ENCODE measurements at places on chromosomes 7 and 10.

DNA sequence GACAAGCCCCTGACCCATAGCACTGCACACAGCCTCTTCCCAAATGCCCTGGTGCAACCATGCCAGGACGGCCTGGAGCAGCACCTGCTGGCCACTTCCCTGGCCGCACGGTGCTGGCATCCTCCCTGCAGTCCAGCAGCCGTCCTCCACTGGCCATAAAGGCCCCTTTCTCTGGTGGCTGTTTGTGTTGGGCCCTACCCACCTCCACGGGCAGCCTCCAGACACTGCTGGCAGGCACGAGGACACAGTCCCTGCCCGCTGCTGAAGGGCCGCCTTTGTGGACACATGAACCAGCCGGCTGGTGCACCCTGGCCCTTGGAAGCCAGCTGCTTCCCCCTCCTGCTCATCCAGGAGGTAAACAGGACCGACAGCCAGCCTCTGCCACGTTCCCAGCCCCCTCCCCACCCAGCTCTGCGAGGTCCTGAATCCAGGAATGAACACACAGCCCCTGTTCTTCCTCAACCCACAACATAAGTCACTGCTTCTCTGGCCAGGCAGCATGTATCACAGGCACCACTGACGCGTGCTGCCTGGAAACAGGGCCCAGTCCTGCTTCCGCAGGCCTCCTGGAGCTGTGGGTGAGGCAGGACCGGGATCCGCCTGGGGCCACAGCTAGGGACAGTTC is 43.8 kb downstream of the SPOCK2 start:
- peak; percentile 91 for DNase-seq

DNA sequence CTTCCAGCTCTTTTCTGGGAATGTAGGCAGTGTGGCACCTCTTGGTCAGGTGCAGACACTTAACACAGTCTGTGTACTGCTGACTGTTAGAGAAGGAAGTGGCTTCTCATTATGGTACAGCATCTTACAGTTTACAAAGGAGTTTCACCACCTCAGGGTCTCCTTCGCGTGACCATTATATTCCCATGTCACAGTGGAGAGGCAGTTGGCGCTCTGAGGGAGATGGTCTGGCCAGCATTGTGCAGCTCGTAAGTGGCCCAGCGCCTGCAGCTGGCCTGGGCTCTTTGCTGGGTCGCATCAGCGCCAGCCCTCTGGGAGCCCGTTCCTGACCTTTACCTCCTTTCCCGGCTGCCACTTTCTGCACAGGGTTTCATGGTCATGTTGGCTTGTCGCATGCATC is 15.4 kb downstream of the TSPAN15 start:
- peak; percentile 43 for DNase-seq

GRCh38 chr7:134022286-134022911 is 104.7 kb upstream of the LRGUK start:
- no peak for DNase-seq

DNA sequence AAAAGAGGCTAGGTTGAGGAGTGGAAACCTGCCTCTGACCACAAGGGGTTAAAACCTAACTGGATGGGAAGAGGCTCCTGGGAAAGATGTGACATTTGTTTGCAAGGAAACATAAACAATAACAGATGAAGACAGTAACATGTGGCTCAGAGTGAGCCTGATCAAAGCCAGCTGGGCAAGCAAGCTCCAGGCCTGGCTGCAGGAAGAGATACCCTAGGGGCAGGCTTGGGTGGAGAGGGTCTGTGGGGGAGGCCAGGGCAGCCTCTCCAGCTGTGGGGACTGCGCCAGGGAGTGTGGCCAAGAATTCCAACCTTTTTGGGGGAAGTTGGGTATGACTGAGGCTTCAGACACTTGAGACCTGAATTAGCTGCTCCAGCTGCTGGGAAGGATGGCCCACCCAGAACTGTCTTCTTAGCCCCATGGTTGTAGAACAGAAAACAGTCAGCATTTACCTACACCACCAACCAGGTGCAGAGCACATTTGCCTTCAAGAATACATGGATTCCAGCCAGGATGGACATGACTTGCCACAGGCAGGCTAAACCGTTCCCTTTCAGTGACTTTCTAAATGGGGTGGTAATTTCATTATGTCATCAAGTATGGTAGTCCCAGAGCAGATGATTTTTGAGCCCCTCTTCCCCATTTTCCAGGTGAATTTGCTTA is 10.4 kb upstream of the FAM170B start:
- no peak for DNase-seq

GRCh38 chr10:96637709-96638108 is 50.9 kb upstream of the TM9SF3 start:
- DNase-seq = no peak

- no peak for DNase-seq
Measured at GRCh38 chr10:11626071-11626470, 14.6 kb upstream of the USP6NL start.

- DNase-seq = no peak
Measured at GRCh38 chr7:83546586-83546985, 102.4 kb downstream of the SEMA3E start.

- DNase-seq = peak; percentile 62
Measured at GRCh38 chr10:78960316-78960800, 108.4 kb upstream of the ZMIZ1 start.

GRCh38 chr7:155467846-155468784 is 10.2 kb downstream of the EN2 start:
- DNase-seq = no peak

GRCh38 chr7:158541346-158542010 is 46.1 kb downstream of the PTPRN2 start:
- DNase-seq = peak; percentile 36

- no peak for DNase-seq
Measured at GRCh38 chr10:12287772-12288171, 61.6 kb upstream of the CAMK1D start.

GRCh38 chr10:119595134-119595675 is 1.6 kb downstream of the TIAL1 start:
- no peak for DNase-seq

DNA sequence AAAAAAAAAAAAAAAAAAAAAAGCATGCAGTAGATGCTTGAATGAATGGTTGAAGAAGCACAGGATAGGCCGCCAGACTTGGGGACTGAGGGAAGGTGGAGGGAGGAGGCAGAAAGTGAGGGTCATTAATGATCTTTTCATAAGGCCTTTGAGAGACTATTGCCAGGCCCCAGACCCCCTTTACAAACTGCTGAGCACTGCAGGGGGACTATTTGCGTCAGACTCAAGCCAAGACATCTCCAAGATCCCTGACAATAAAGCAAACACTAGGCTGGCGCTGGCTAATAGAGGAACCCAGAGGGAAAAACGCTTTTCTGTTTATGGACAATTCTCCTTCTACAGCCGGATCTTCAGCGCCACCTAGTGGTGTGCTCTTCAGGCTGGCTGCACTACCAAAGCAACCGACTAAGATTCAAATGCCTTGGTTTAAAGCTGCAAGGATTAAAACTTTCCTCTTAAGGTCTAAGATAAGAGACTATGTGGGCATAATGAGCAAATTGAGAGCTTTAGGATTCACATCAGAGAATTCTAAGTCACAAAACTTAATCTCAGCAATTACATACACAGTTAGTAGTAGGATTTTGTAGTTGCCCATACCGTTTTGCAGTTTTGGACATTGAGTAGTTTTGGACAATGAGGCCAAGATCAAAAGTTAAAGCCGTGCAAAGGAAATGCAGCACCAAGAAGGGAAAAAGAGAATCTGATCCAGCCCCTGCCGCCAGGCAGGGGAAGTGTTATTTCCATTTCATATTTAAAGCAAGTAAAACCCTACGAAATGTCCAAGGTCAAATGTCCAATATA is 17.9 kb upstream of the AGK start:
- DNase-seq = peak; percentile 93

DNA sequence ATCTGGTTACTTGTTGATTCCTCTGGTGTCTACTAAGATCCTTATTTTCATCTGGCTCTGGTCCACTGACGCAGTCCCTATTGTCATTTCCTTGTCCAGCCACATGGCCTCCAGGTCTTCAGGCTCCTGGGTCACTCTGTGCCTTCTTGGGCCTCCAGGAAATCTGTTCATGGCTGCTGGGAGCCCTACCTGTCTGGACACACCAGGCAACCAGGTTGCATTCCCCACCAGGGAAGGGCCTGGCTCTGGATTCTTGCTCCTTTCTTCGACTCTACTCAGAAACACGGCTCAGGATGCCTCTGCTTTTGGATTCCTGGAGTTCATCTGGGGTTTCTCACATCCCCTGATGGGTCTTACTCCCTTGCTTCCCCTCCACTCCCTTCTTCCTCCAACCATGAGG is 8.0 kb upstream of the PPIF start:
- no peak for DNase-seq

GRCh38 chr7:87058744-87059524 is 520 bp downstream of the ELAPOR2 start:
- DNase-seq = peak; percentile 51

Measured in midbrain (tissue), 1 donor.